ENCODE measurements at places on chromosomes 11 and 22.

GRCh38 chr11:47437218-47437745 is 11.0 kb upstream of the PSMC3 start:
- no peak for DNase-seq

- no peak for DNase-seq
Observed at GRCh38 chr11:1036931-1037330, 413 bp upstream of the MUC6 start.

- DNase-seq, result no peak
Observed at GRCh38 chr11:80958361-80958760, 1517.5 kb upstream of the TENM4 start.

- no peak for DNase-seq
Observed at GRCh38 chr22:45521178-45521577, 18.5 kb downstream of the FBLN1 start.

DNA sequence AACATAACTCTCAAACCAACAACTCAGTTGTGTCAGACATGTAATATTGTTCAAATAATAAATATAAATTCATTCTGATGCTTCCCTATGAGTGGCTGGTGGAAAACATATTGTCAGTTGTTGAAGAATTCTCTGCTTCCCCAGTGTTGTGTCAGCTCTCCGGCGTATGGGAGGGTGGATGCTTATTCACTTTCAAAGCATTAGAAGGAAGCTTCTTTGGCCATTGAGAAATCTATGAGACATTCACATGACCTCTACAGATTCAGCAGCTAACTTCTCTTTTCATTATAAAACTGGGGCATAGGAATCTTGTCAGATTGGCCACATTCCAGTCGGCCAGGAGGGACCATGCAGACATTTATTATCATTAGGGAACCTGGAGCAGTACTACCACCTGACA is 2.9 kb downstream of the OR51V1 start:
- no peak for DNase-seq

Data from posterior cingulate gyrus (tissue), 11 donors.